ENCODE measurements at places on chromosomes 16 and 17.

- DNase-seq = no peak
Observed at GRCh38 chr16:27424772-27425498, 23.0 kb downstream of the IL21R start.

DNA sequence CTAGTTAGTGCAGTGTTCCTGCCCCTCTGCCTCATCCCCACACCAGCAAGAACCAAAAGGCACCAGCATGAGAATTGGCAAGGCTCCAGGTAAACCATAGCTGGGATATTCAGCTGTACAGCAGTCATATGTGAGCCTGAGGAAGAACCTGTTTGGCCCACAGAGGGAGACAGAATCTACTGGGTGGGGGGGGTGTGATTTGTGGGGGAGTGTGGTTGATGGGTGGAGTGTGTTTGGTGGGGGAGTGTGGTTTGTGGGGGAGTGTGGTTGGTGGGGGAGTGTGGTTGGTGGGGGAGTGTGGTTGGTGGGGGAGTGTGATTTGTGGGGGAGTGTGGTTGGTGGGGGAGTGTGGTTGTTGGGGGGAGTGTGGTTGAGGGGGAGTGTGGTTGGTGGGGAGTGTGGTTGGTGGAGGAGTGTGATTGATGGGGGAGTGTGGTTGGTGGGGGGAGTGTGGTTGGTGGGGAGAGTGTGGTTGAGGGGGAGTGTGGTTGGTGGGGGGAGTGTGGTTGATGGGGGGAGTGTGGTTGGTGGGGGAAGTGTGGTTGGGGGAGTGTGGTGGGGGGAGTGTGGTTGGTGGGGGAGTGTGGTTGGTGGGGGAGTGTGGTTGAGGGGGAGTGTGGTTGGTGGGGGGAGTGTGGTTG lies 19.5 kb downstream of the MINK1 start:
- no peak for DNase-seq

DNA sequence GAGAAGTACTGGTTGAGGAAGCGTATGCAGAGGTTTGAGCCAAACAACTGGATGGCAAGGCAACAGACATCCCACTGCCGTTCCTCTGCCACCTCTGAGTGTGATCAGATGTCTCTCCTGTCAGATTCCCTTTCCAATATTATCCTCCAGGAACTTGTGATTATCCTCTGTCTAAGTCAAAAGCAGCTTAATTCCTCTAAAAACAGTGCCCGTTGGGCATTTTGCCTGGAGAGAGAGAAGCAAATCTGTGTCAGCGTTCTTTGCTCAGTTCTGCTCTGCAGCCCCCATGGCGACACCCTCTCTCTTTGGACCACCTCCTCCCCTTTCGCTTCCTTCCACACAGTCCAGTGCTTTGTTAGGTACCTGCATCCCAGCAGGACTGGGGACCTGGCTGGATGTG lies 56.1 kb upstream of the TBX2 start:
- no peak for DNase-seq

DNA sequence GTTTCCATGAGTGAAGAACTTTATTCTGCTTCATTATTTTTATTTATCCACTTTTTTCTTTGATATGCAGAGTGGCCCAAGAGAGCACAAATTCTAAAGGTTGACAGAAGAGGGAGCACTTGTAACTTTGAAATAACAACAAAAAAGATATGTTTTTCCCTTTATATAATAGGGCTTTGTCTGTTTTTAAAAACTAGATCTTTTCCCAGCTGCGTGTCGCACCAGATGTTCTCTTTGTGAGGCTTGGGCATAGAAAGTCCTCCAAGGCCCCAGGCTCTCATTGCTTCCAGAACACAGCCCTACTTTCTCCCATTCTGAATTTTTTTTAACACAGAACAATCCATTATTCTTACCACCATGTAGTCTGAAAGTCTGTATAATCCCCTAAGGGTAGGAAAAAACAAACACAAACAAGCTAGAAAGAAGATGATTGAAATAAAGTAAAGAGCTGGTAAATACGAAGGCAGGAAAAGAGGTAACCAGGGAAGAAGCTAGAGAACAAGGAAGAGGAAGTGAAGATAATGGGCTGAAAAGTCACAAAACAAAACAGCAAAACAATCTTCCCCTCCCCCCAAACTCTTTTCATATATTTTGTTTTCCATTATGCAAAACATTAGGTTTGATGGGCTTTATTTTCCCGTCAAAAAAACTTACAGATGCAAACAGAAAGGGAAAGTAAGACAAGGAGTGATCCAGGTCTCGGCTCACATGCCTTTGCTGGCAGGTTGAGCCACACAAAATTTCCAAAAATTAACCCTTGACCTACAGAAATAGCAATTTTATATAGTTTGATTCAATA lies 160.4 kb downstream of the ABCA8 start:
- DNase-seq = no peak

- no peak for DNase-seq
Observed at GRCh38 chr16:5003211-5003610, 30.5 kb downstream of the NAGPA start.

GRCh38 chr16:85541980-85542900 lies 70.9 kb upstream of the GSE1 start:
- DNase-seq = no peak

GRCh38 chr16:89052191-89052889 lies 41.3 kb upstream of the ACSF3 start:
- DNase-seq = no peak

GRCh38 chr17:55654022-55654421 lies 68.6 kb downstream of the TMEM100 start:
- DNase-seq = no peak

GRCh38 chr17:5661491-5662125 lies 77.3 kb upstream of the NLRP1 start:
- DNase-seq = no peak

- DNase-seq = no peak
Observed at GRCh38 chr16:69482410-69482991, 58.1 kb downstream of the CYB5B start.

DNA sequence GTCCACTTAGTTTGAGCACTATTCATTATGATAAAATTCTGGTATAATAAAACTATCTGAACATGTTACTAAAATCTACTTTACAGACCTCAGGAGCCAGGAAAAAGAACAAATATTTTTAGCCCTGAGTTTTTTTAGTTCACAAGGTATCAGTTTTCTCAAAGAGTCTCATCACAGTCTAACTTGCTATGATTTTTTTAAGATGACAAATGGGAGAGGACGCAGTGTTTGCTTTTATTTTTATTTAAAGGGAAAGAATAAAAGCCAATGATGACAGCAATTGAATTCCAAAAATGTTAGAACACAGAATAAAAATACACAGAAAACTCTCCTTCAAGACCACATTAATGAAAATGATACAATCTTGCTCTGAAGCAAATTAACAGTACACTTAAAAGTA lies 7.4 kb downstream of the MED13 start:
- DNase-seq = no peak

GRCh38 chr17:68903286-68903685 lies 51.9 kb downstream of the ABCA8 start:
- DNase-seq = no peak

DNA sequence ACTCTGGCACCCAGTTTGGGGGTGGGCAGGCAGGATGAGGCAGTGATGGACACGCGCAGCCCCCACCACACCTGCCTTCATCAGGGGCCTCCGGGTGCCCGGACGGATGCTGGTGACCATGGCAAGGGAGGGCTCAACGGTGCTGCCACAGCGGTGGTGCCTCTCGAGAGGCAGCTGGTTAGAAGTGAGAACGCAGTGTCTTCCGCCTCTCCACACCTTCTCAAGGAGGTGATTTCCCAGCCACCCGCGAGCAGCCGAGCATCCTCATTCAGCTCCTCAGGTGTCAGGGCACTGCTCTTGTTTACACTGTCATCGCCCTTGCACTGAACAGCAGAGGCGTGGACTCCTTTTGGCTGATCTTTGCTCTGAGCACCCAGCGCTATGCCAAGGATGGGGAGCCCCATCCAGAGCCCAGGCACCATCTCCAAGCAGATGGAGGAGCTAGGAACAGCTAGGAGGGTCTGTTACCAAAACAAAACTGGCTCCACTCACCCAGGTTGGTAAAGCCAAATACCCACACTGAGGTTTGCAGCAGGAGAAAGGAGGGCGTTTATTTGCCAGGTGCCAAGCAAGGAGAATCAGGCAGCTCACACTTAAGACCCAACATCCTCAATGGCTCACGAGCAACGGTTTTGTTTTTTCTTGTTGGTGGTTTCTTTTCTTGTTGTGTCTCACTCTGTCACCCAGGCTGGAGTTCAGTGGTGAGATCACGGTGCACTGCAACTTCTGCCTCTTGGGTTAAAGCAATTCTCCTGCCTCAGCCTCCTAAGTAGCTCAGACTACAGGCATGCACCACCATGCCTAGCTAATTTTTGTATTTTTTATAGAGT lies 174.3 kb upstream of the TNRC6C start:
- DNase-seq = peak; percentile 34

GRCh38 chr16:89952551-89952950 lies 4.0 kb downstream of the DEF8 start:
- no peak for DNase-seq

GRCh38 chr16:54655121-54655590 lies 275.5 kb upstream of the IRX5 start:
- no peak for DNase-seq

- DNase-seq = no peak
Observed at GRCh38 chr16:19701091-19701490, 16.9 kb downstream of the KNOP1 start.

- no peak for DNase-seq
Observed at GRCh38 chr17:56912105-56912999, 1.5 kb downstream of the TRIM25 start.

DNA sequence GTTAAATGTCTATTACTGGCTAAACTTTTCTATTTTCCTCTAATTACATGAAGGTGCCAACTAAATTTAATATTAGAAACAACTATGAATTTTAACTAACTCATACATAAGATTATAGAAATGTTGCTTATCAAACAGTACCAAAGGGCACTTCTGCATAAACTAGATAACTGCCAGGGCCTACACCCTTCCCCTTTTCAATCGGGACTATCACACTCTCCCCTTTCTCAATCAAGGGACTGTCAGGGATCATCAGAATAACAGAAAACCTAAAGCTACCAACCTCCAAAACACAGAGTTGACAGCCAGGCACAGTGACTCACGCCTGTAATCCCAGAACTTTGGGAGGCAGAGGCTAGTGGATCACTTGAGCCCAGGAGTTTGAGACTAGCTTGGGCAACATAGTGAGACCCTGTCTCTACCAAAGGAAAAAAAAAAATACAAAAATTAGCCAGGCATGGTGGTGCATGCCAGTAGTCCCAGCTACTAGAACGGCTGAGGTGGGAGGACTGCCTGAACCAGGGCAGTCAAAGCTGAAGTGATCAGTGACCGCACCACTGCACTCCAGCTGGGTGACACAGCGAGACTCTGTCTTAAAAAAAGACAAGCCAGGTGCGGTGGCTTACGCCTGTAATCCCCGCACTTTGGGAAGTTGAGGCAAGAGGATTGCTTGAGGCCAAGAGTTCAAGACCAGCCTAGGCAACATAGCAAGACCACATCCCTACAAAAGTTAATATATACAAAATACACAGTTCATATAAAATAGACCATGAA lies 3.2 kb upstream of the PHLPP2 start:
- DNase-seq = no peak

DNA sequence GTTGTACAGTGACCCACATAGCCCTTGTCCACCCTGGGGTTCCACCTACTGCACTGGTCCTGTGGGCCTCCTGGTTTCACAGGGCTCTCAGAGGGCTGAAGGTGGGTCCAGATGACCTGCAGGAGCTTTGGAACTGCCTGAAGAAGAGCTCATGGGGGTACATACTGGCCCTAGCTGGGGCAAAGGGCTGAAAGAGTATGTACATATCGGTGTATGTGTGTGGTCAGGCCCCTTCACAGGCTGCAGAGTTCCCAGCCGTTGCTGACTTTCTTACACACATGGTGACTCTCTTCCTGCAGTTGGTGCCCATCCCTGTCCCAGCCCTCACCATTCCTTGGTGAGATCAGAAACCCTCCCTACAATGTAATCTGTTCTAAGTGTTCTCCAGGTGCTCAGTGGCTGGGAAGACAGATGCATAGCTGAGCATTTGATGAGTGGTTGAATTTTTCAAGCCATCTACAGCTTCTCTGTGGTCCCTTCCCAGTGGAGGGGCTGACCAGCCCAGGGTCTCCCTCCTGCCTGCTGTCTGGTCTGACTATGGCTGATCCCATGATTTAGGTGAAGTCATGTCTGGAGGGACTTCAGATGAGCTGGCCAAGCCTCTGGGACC lies 2.4 kb upstream of the NFATC3 start:
- DNase-seq = no peak

- peak; percentile 98 for DNase-seq
Observed at GRCh38 chr16:401468-402348, at the start of gene DECR2. DECR2 (plus strand) TSS chr16:401885; CDS start chr16:401964, 79 bp downstream.

- no peak for DNase-seq
Observed at GRCh38 chr16:3650631-3651265, 3.7 kb upstream of the DNASE1 start.

DNA sequence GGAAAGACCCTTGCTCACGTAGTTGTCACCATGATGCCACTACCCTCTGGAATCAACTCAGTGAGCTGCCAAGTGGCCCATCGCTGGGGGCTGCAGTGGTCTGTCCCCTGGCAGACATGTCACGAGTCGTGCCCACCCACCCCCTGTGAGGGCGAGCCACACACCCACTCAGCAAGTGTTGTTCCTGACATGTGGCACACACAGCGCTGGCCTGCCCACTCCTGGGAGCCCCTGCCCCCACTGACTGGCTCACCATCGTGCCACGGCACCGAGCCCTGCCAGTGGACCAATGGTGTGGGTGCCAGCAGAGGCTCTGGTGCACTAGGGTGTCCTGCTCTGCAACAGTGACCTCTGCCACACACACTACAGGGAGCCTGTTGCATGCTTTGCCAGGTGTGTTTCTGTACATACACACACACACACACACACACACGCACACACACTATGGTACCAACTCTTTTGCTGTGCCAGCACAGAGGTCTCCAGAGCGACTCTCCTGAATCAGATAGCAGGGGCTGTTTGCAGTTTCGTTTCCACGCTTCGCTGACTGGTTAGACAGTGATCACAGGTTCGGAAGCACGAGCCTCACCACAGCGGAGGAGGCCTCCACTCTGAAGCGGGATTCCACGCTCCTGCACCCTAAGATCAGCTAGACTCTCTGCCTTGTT lies 7.7 kb downstream of the RTN4RL1 start:
- DNase-seq = no peak

DNA sequence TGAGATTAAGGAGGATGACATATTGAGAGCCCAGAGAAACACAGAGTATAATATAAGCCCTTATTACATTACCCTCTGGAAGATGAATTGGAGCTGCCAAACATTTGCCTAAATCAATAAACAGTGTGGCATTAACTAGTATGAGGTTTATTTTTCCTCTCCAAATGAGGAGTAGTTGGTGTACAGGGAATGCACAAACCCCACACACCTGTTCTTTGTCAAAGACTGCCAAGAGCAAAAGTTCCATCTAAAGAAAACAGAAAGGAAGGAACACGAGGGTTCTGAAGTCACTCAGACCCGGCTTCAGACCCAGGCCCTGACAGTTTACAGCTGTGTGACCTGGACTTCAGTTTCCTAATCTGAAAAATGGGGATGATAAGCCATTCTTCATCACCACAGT lies 138.1 kb downstream of the SHISA9 start:
- no peak for DNase-seq
